Karpas-422 (cell line): ENCODE measurements at places on chromosomes 16 and 17. TPM values are rescaled to one million over a fixed set of nuclear protein-coding genes. Genes with fewer than 3 reads are reported as not detected.
A peak's percentile ranks its signal among the peaks of the same experiment; 100 is the strongest.

DNA sequence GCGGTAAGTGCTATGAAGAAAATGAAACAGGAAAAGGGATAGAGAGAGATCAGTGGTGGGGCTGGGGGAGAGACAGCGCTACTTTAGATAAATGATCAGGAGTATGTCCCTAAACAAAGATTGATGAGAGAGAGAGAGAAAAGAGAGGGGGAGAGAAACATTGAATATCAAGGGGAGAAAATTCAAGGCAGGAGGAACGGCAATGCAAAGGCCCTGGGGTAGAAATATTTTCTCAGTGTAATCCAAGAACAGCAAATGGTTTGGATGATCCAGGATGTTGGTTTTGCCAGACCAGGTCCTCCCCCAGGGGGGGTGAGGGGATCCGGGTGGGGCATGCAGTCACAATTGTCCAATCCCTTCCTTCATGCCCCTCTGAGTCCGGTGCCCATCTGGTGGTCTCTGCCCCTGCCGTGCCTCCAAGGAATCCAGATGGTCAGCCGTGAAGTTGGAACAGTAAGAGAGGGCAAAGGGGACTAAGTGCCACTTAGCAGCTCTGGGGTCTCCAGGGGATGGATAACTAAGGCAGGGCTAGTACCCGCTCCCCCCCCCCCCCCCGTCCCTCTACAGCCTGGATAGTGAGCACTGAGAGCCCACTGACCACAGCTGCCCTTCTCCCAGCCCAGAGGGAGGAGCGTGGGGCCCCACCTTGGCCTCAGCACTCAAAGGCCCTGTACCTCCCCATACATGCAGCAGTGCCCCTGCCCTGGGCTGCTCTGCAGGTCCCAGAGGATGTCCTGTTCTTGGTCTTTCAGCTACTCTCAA lies 43.7 kb downstream of the TMEM132E start:
- H3K36me3 ChIP-seq, result no peaks in the 10 kb centered on the region
- H3K27me3 ChIP-seq, result no peaks in the 10 kb centered on the region
- H3K4me1 ChIP-seq, result no peaks in the 10 kb centered on the region
- no peak overlapping the region for H3K4me3 ChIP-seq
- DNase-seq, result no peak

- H3K4me3 ChIP-seq, result no peak overlapping the region
- H3K4me1 ChIP-seq, result no peaks in the 10 kb centered on the region
- H3K27me3 ChIP-seq, result no peaks in the 10 kb centered on the region
- no peak for DNase-seq
Observed at GRCh38 chr17:42695500-42695899, 13.2 kb downstream of the CNTNAP1 start.

DNA sequence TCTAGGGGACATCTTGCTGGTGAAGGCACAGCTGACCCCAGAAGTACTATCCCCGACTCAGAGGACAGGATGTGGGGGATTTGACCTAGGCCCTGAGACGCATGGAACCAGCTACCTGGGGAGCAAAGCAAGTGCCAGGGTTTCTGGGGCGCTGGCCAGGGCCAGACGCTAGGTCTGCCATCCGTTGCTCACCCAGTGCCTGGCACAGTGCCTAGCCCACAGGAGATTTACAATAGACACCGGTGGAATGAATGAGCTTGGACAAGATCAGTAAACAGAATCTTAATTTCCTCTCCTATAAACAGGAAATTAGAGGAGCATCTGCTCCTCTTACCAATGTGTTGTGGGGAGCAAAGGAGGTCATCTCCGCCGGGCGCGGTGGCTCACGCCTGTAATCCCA lies 5.0 kb downstream of the RPRML start:
- no peaks in the 10 kb centered on the region for H3K4me1 ChIP-seq
- no peaks in the 10 kb centered on the region for H3K27me3 ChIP-seq
- no peak for DNase-seq
- H3K27ac ChIP-seq, result no peak overlapping the region
- no peak overlapping the region for H3K4me3 ChIP-seq
- H3K36me3 ChIP-seq, result no peaks in the 10 kb centered on the region

GRCh38 chr16:30953511-30954124 lies 3.9 kb upstream of the SETD1A start:
- peak; percentile 93 for DNase-seq
- 0 out of 2 replicates have a peak overlapping the region, but pooled peaks have one; percentile 48 for H3K27ac ChIP-seq
- H3K36me3 ChIP-seq, result no peaks in the 10 kb centered on the region

TBC1D3E gene
- not detected in 2 replicates for total RNA-seq

DNA sequence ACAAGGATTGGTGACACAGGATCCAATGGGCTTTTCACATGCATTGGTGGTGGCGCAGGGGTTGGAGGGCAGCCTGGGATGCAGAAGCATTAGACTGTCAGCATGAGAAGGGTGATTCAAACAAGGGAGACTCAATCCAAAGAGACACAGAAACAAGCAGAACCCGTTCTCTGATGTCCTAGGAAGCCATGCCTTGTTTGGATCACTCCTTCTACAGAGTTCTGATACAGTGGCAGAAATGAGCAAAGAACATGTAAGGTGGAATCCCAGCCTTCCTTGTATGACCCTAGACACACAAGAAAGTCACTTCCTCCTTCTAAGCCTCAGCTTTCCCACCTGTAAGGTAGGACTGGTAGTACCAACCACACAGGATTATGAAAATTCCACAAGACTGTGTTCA lies 5.7 kb downstream of the KRT33B start:
- H3K4me3 ChIP-seq, result no peak overlapping the region
- DNase-seq, result no peak
- H3K27ac ChIP-seq, result no peak overlapping the region
- no peaks in the 10 kb centered on the region for H3K27me3 ChIP-seq
- no peaks in the 10 kb centered on the region for H3K36me3 ChIP-seq
- H3K4me1 ChIP-seq, result no peaks in the 10 kb centered on the region

- peaks cover 3% of the 10 kb centered on the region; the same call in 1 of the 2 replicates for H3K36me3 ChIP-seq
- H3K4me3 ChIP-seq, result peak overlapping the region; percentile 85
- peaks cover 28% of the 10 kb centered on the region for H3K4me1 ChIP-seq
- DNase-seq, result no peak
- H3K27ac ChIP-seq, result no peak overlapping the region
- H3K27me3 ChIP-seq, result no peaks in the 10 kb centered on the region
Observed at GRCh38 chr17:28317099-28317965, 1.7 kb upstream of the TMEM97 start.

DNA sequence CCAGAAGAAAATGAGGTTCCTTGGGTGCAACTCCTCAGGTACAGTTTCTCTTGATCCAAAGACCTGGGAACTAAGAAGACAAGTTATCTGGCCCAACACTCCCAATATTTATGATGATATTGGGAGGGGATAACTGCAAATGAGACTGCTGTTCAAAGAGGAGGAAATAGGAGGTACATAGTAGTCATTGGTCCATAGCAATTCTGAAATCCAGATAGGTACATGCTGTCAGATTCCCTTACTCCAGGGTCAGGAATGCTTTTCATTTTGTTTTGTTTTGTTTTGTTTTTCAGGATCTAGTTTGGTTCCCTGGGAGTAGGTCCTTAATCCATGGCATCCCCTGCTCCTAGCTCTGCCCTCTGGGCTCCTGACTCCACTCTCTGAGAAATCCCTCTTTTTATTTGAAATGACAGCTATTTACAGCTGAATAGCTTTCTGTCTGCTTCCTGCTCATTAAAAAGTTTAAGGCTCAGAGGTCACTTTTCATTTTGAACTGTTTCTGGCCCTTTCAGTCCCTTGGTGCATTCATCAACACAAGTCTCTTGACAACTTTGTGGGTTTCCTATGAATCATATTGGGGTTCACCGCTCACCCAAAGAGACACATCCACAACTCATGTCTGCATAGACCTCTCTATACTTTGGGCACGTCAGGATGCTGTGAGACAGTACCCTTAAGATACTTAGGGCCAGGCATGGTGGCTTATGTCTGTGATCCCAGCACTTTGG lies 110.2 kb upstream of the C17orf78 start:
- no peak for DNase-seq
- peaks cover 83% of the 10 kb centered on the region for H3K36me3 ChIP-seq
- H3K4me1 ChIP-seq, result no peaks in the 10 kb centered on the region
- H3K4me3 ChIP-seq, result no peak overlapping the region
- H3K27ac ChIP-seq, result no peak overlapping the region
- no peaks in the 10 kb centered on the region for H3K27me3 ChIP-seq

- H3K27me3 ChIP-seq, result no peaks in the 10 kb centered on the region
- no peak overlapping the region for H3K27ac ChIP-seq
- no peaks in the 10 kb centered on the region for H3K4me1 ChIP-seq
- no peak for DNase-seq
- no peaks in the 10 kb centered on the region for H3K36me3 ChIP-seq
- H3K4me3 ChIP-seq, result no peak overlapping the region
Observed at GRCh38 chr17:63984236-63984635, 11.5 kb upstream of the SCN4A start.

HASPIN gene
- 17.5 and 20.3 TPM in 2 replicates for total RNA-seq

DNA sequence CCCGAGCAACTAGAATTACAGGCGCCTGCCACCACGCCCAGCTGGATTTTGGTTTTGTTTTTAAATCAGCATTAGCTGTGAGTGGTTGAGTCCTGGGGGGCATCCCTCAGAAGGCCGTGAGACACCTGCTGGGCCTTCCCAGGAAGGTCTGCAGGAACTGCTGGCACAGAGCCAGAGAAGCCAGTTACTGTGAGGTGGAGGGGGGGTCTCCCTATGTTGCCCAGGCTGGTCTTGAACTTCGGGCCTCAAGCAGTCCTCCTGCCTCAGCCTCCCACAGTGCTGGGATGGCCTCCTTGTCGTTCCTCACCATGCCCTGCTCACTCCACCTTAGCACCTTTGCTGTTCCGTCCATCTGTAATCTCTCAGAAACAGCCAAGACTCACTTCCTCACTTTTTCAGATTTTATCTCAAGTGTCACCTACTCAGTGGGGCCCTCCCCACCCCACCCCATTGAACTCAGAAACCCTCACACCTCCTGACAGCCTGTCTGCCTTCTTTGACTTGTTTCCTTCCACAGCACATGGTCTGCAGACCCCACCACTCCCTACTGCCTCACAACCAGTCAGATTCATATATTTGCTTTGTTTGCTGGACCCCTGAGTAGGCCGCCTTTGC lies 62.3 kb downstream of the WSB1 start:
- H3K27ac ChIP-seq, result no peak overlapping the region
- no peak overlapping the region for H3K4me3 ChIP-seq
- no peak for DNase-seq

FBXL19 gene
- total RNA-seq, result 24.5 and 59.5 TPM in 2 replicates

- no peak overlapping the region for H3K4me3 ChIP-seq
- H3K4me1 ChIP-seq, result no peaks in the 10 kb centered on the region
Observed at GRCh38 chr17:21193031-21193430, 20.9 kb downstream of the TMEM11 start.

DNA sequence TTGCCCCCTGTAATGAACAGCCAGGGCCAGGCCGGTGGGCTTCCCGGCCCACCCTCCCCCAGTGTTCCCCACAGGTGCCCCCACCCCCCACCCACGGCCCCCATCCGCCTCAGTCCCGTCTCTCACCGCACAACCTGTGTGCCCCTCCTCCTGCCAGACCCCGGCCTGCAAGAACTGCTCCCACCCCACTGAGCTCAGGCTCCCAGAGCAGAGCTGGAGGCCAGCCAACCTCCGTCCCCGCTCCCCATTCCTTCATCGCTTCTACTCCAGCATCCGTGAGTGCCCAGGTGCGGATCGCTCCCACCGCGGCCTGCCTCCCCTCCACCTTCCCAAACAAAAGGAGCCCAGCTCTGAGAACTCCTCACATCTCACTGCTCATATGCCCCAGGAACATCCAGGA lies 4.2 kb downstream of the MVD start:
- H3K4me3 ChIP-seq, result no peak overlapping the region
- no peak for DNase-seq
- no peaks in the 10 kb centered on the region for H3K27me3 ChIP-seq
- H3K27ac ChIP-seq, result no peak overlapping the region
- no peaks in the 10 kb centered on the region for H3K36me3 ChIP-seq

CCL3 gene
- total RNA-seq, result 2.1 TPM in 1 of 2 replicates, not detected in the other

NLRC3 gene
- total RNA-seq, result 22.4 and 31.5 TPM in 2 replicates

- DNase-seq, result no peak
- peaks cover 67% of the 10 kb centered on the region for H3K4me1 ChIP-seq
- peak overlapping the region; percentile 65 for H3K4me3 ChIP-seq
- H3K27ac ChIP-seq, result peak overlapping the region; percentile 45
Observed at GRCh38 chr17:2397247-2398171, 3.4 kb downstream of the MNT start.

TANC2 gene
- 4.9 and 17.7 TPM in 2 replicates for total RNA-seq

MPHOSPH6 gene
- total RNA-seq, result 22.2 and 31.2 TPM in 2 replicates

DNA sequence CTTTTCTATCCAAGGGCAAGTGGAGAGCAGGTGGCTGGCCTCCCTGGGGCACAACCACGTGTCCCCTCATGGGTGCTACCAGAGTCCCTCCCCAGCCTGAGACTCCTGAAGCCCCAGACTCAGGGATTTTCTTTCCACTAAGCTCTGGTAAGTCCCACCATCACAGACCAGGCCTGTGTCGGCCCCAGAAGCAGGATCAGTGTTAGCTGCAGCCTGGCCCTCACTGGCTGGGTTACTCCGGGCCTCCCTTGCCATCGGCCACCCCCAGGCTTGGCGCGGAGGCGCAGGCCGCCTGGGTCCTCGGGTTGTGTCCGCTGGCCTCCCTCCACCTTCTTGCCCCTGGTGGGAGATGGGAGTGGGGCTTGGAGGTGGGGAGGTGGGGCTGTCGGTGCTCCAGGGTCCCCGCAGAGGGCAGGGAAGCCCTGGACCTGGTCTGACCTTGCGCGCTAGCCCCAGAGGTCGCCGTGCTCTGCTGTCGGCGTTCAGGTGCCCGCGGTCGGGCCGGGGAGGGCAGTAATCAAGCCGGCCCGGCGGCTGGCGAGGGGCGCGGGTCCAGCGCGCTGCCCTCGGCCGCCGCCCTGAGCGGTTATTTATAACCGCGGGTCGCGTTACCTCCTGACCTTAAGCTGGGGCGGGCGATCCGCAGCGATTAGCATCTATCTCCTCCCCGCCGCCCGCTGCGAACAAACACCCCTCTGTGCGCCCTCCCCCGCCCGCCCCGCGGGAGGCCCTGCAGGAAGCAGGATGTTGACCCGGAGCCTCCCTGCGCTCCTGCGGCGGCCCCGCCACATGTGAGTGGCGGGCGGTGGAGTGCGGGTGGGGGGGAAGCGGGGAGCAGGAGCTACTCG lies 78.1 kb upstream of the TOB1 start:
- H3K27me3 ChIP-seq, result no peaks in the 10 kb centered on the region
- no peaks in the 10 kb centered on the region for H3K36me3 ChIP-seq
- H3K27ac ChIP-seq, result no peak overlapping the region
- H3K4me1 ChIP-seq, result no peaks in the 10 kb centered on the region

USH1G gene
- total RNA-seq, result not detected in 2 replicates
